GM04503 (cell line): ENCODE measurements at places on chromosomes 3 and 15.

GRCh38 chr3:179608931-179609720 is 4.5 kb downstream of the NDUFB5 start:
- no peak for DNase-seq

DNA sequence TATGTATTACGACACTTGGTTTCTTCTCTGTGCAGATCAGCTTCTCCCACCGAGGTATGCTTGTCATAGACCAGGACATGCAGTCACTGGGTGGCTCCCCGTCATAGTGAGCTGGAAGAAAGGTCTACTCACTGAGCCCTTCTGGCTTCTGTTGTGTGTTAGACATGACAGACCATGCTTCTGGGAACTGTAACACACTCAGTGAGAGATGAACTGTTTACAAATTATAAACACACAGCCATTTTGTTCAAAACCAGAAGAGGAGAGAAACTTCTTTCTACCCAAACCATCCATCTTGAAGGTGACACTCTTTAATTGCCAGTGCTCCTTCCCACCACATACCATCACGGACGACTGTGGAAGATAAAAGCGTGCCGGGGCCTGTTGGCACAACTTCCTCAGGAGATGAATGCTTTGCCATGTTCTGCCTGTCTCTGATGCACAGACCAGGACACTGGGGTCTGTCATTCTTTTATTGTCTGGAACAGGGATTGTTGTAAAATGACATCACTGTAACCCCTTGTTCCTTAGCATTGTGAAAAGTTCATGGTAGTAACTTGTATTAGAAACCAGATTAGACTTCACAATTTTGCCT is 214.3 kb downstream of the MCTP2 start:
- no peak for DNase-seq

- peak; percentile 45 for DNase-seq
Measured at GRCh38 chr3:148319161-148319915, 378.4 kb upstream of the AGTR1 start.

DNA sequence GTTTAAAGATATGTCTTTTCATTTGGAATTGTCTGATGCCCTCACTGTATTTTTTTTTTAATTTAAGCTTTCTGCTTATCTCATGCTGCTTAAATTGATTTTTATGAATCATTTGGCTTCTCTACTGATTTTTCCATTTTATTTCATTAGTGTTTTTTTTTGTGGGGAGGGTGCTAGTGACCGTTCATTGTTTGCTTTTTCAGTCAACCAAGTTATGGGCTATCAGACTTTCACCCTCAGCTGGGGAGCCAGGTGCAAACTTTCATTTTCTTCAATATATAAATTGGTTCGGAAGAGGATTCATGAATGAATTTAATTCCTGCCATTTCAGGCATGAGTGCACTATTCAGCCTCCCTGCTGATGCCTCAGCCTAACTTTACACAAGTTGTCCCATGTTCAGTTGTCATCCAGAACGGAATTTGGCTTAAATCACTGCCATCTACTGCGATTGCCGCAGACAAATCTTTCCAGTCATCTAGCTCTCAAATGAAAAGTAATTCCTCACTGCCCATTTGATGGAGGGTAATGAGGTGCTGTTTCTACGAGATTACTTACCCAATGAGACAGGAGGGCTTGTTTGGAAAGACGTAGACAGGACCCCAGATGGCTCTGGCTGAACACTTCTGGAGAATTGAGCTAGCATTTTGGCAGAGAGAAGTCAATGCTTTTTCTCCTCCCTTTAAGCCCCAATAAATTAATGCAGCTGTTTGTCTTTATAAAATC is 89.9 kb upstream of the RORA start:
- no peak for DNase-seq

DNA sequence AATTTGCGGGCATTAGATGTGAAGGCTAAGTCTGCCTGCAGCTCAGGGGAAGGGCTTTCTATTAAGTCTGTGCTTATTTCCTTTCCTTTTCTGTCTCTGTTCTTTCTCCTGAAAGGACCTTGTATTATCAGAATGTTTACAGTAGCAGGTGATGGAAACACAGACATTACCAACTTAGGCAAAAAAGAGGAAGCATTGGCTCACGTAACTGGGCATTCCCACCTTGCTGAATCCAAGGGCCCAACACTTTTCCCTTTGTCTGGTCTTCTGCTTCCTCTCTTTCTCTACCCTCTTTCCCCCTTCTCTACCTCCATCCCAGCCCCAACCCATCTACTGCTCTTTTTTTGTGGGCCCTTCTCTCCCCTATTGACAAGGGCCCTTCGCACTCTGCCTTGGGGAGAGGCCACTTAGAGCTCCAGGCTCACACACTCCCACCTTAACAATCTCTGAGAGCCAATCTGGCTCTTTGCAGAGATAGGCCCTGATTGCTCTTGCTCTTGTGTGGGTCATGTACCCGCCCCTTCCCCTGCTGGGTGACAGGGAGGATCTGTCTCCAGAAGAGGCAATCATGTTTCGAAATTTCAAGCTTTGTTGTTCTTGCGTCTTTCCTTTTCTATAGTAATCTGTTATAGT is 35.0 kb downstream of the ACAA1 start:
- DNase-seq: no peak

GRCh38 chr3:171783626-171784025 is 26.7 kb downstream of the PLD1 start:
- no peak for DNase-seq

- DNase-seq: no peak
Measured at GRCh38 chr3:160378331-160379109, 20.5 kb downstream of the IFT80 start.

DNA sequence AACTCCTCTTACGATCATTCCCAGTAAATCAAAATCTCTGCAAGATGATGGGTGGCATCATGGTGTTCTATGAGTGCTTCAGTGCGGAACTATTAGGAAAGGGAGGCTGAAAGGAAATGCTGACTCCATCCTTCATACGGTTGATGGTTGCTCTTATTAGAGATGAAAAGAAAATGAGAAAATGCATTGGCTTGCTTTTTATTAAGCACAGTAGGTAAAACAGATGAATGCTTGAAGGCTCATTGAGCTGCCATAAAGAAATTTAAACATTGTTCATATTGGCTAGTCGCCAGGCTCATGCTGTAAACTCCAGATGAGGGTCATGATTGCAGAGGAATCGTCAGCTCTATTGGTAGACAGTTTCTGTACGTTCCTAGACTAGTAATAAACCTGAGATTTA is 115.8 kb downstream of the EPHA3 start:
- DNase-seq: no peak

- DNase-seq: no peak
Measured at GRCh38 chr3:19931180-19931692, 2.8 kb downstream of the EFHB start.

DNA sequence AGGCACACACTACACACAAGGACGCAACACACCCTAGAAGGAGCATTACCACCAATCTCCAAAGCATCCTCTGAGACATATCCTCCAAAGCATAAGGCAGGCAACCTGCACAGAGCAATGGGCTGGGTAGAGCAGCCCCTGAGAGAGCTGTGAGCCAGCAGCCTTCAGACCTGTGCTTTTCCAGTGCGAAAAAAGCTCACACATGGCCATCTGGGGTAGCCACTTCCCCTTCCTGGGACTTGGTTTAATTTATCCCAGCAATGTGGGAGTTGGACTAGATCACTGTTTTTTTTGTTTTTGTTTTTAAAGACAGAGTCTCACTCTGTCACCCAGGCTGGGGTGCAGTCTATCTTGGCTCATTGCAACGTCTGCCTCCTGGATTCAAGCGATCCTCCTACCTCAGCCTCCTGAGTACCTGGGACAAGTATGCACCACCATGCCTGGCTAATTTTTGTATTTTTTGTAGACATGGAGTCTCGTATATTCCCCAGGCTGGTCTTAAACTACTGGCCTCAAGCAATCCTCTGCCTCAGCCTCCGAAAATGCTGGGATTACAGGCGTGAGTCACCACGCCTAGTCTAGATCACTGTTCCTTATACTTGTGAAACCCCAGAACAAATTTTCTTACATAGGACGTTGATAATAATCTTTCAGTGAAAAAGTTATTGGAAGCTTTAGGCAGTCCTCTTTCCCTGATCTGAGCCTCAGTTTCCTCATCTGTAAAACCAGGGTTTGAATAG is 18.9 kb downstream of the PTPN23 start:
- DNase-seq: no peak

DNA sequence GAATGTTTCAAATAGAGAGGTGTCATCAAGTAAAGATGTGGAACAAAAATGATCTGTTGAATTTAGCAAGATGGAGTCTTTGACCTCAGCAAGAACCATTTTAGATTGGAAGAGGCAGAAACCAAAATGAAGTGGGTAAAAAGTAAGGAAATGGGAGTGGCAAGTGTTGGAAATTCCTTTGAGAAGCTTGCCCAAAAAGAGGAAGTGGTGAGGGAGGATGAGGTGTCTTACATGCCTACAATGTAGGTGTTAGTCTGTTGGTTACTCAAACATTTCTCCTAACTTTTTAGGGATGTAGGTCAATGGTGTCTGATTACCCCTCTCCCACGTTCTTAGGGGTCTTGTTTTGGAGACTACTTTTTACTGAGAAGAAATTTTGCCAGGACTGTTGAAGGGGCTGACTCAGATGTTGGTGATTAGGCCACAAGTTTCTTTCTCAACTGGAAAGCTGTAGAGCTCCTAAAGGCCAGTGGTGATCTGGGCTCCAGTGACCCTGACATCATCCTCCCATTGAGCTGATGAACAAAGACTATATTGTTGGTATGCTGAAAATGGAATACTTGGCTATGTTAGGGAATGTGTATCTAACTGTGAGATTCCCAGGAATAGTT is 5.1 kb downstream of the PPP2R3A start:
- DNase-seq: no peak

DNA sequence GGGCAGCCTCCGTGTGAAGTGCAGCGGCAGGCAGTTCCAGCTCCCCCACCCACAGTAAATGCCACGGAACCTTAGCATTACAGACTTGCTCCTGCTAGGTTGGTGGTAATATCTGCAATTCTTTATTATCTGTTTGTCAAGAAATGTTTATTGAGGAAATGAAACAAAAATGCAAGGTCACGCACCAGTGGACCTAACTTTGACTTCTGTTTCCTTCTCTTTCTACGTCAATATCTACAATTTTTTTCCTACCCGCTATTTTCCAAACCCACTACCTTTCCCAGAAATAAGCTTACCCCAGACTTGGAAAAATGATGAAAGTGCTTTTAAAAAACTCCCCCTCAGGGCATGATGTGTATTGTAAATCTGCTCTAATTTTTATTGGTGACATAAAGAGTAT is 18.9 kb downstream of the ILDR1 start:
- no peak for DNase-seq

DNA sequence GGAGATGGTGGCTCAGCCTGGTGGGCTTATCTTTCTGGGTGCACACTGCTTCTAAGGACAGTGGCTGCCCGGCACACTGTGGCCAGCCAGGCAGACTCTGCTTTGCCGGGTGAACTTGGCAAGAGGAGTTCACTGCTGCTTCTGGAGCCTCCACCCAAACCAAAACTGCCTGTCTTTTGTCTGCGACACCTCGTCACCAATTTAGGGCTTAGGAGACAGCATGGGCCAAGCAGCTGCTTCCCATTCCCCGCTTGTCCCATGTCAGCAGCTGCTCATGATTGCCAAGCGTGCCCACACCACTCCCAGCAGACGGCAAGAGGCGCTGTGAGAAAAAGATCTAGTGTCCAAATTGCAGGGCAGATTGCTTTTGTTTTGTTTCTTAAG is 57.3 kb downstream of the LSM3 start:
- DNase-seq: no peak

DNA sequence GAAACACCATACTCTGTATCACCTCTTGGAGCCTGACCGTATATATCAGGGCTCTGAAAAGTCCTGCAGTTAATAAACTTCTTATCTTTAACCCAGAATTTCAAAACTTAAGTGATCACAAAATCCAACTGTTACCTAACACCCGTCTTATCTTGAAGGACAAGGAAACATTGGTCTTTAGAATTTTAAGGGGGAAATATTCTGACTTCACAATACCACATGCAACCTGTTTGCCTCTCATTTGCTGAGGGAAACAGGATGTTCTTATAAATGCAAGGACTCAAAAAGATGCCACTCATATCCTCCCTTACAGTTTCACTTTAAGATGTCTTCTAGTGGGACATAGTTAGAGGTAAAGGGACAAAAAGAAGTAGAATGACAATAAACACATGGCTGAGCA is 67.9 kb downstream of the CRTC3 start:
- DNase-seq: no peak

GRCh38 chr3:113287111-113287802 is 75.9 kb downstream of the BOC start:
- DNase-seq: peak; percentile 59

DNA sequence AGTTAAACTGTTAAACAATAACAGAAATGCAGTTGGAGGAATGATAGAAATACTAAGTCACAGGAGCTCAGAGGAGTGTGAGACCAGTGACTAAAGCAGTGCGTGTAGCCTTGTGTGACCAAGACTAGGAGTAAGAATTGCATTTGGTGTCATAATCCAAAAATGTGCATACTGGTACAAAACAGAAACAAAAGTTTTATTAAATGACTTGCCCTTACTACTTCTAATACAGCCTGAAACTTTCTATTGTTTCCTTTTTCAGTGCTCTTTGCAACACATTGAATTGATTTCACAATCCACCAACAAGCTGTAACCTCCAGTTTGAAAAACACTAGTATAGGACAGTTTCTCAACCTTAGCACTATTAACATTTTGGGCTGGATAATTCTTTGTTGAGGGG is 17.1 kb downstream of the SNX1 start:
- DNase-seq: no peak

GRCh38 chr3:105555206-105555605 is 188.5 kb downstream of the ALCAM start:
- no peak for DNase-seq

GRCh38 chr3:190443257-190443656 is 6.4 kb downstream of the TMEM207 start:
- no peak for DNase-seq

DNA sequence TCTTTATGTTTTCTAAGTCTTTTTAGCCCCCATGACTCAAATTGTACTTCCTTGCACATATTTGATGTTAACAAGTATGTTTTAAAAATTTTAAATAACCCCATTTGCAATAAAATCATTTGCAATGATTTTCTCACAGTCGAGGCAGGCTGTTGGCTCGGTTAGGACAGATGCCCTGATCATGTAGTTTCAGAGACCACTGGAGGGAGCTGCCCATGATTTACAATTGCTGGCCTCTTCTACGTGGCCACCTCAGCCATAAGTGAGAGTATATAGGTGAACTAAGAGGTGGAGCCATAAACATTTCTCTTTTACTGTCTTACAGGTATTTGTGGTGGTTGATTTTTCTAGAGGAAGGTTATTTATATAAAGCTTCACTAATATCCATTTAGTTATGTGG is 1.7 kb downstream of the DTWD1 start:
- DNase-seq: no peak

- DNase-seq: no peak
Measured at GRCh38 chr3:39104961-39105686, 2.3 kb downstream of the GORASP1 start.

GRCh38 chr3:133058243-133058642 is 20.1 kb downstream of the TMEM108 start:
- DNase-seq: no peak

GRCh38 chr3:26369133-26369532 is 253.4 kb upstream of the LRRC3B start:
- DNase-seq: no peak
